ENCODE measurements at places on chromosomes 7 and 10.

- DNase-seq: no peak
Measured at GRCh38 chr7:66163186-66163610, 41.9 kb upstream of the TPST1 start.

DNA sequence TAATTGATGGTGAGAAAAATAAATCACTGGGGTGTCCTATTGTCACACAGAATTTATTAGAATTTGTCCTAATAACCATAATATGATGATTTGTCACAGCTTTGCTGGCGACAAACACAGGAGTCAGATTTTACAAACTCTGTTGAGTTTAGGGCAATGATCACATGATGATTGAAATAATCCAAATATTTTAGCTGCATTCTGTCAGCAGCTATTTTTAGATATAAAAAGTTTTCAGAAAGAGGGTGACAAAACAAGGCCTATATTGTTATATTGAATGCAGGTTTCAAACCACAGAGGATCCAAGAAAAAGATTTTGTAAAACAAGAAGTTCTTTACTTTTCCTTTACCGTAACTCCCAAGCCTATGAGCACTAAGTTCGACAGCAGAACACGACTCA is 178.8 kb downstream of the ADAM12 start:
- no peak for DNase-seq

- no peak for DNase-seq
Measured at GRCh38 chr10:84244651-84245270, at the start of gene RGR. TSS of gene RGR (plus strand) at chr10:84245053. CDS start at chr10:84245091, 38 bp downstream.

- no peak for DNase-seq
Measured at GRCh38 chr7:117364339-117365080, 41.7 kb upstream of the WNT2 start.

GRCh38 chr10:104639590-104640338 is 1.3 kb upstream of the SORCS3 start:
- no peak for DNase-seq

GRCh38 chr10:29970576-29970975 is 88.8 kb downstream of the JCAD start:
- no peak for DNase-seq

DNA sequence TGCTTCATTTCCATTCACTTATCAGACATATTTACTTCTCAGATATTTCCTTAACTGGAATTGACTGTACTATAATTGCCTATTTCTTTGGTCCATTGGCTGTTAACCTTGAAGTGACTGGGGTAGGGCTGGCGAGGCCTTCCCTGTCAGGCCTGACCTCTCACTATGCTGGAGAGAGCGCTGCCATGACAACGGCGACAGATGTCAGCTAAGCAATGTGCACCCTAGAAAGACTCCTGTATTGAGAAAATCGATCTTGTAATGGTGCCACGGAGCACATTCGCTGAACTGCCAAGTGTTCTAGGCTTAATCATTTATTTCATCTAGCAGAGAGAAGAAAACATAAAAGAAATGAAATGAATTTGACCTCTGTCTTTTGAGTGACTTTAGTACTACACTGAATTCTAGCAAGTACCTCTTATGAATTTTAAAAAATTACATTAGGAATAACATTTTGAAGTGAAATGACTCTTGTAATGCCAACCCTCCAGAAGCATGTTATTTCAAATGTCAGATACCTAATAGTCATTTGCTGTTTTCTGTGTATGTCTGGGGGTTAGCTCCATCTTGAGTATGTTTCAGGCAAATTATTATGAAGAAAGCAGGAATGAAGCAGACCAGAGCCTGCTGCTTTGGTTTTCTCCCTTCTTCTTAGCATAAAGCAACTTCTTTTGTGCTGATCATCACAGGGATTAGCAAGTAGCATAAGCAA is 148.0 kb downstream of the SNX10 start:
- no peak for DNase-seq

DNA sequence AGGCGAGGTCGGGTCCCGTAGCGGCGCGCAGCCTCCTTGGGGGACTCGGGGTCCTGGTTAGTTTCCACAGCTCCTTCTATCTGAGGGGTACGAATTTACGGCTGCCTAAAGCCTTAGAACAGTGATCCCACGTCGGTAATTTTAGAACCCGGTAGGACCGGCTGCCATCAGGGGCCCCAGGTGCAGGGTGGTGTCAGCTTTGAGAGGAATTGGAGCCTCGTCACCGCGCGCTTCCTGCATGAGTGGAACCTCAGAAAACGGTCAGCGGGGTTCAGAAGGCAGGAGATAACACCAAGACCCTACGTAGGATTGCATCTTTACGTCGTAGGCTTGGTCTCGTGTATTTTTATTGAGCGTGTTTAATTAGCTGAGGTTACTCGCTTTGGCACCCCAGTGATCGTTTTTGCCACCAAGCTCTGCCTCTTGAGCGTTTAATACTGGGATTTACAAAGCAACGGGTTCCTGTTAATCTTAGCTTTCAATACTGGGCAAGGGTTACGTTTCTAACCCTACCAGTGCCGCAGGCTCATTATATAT is 443 bp downstream of the RNF32 start:
- peak; percentile 66 for DNase-seq

GRCh38 chr7:132503415-132503814 is 72.9 kb downstream of the PLXNA4 start:
- DNase-seq: no peak

DNA sequence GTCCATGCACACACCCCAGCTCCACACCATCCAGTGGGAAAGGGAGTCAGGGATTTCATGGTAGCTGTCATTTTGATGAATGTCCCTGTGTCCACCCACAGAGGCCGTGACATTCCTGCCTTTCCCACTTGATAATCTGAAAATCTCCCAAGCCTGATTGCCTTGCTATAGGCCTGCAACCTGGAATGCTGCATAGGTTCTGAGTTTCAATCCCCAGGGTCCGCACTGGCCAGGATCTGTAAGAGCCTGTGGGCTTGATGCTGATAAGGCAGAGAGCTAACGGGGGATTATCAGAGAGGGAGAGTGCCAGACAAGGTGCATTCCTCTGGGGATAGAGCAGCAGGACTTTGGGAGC is 57.5 kb downstream of the RBM20 start:
- no peak for DNase-seq

DNA sequence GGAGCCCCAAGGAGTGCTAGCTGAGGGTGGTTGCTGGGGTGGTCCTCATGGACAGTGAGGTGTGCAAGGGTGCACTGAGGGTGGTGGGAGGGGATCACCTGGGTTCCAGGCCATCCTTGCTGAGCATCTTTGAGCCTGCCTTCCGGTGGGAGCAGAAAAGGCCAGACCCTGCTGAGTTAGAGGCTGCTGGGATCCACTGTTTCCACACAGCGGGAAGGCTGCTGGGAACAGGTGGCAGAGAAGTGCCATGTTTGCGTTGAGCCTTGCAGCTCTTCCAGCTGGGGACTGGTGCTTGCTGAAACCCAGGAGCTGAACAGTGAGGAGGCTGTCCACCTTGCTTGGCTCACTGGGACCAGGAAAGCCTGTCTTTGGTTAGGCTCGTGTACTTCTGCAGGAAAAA is 34.9 kb downstream of the PRF1 start:
- no peak for DNase-seq

- no peak for DNase-seq
Measured at GRCh38 chr7:135899458-135900064, 77.6 kb downstream of the MTPN start.

DNA sequence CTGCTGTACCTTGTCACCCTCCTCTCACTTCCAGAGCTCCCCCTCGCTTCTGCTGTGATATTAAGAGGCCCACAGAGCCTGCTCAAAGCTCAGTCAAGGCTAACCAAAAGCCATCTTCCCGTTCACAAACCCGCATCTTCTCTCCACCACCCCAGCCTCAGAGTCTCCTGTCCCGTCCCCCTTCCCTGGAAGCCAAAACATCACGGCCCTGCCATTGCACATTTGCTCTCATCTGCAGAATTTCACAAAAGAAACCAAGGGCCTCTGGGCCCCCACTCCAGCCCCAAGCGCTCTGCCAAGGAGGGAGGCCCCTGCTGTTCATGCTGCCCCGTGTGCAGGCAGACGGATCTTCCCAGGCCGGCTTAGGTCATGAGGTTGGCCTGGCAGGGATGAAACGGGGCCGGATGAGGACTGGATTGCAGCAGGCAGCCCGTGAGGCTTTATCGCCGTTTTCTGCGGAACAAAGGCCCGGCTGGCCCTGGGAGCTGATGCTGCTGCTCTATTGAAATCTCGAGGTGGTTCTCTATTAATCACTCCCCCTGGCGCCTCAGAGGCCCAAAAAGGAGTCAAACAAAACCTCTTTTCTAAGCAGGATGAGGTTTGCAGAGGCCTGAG is 31.6 kb upstream of the FOXK1 start:
- DNase-seq: no peak

DNA sequence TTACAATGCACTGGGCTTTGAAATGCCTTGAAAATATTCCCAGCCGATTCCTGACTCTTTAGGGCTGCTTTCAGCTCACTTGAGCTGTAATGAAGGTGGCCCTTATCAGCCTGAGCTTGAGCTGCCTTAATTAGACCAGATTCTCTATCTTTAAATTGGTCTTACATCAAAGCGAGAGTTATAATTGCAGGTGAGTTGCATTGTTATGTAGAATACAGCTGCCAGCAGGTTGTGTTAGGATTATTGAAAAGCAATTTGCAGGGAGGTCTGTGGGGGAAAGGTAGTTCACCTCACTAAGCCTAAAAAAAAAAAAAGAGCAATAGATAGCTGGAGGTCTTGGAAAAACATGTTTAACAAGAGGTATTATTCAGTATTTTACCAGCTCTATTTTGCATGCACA is 142.2 kb upstream of the HABP2 start:
- DNase-seq: no peak

DNA sequence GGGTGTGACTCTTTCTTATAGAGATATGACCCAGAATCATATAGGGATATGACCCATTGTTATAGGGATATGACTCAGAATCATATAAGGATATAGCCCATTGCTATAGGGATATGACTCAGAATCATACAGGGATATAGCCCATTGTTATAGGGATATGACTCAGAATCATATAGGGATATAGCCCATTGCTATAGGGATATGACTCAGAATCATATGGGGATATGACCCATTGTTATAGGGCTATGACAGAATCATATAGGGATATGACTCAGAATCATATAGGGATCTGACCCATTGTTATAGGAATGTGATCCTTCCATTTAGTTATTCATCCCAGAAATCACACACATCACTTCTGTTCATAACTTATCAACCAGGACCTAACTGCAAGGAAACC is 312.2 kb upstream of the ADARB2 start:
- no peak for DNase-seq

GRCh38 chr10:123573236-123574108 is 92.7 kb upstream of the GPR26 start:
- peak; percentile 27 for DNase-seq

GRCh38 chr7:73683788-73684693 is 644 bp downstream of the BUD23 start:
- no peak for DNase-seq

- no peak for DNase-seq
Measured at GRCh38 chr7:140911746-140912145, 13.0 kb downstream of the BRAF start.

DNA sequence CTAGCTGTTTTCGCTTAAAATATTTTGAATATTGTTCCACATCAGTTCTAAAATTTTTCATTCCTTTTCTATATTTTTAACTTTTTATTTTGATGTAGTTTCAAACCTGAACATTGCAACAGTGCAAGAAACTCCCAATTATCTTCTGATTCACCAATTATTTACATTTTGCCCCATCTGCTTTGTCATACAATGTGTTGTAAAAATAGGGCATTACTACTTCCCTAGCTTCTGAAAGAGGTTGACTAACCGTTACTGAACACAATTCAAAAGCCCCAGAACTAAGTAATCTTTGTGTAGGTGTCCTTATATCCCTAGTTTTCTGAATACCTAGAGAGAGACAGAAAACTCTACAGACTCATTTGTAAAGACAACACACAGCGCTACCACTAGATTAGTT is 86.7 kb downstream of the AVL9 start:
- DNase-seq: no peak

DNA sequence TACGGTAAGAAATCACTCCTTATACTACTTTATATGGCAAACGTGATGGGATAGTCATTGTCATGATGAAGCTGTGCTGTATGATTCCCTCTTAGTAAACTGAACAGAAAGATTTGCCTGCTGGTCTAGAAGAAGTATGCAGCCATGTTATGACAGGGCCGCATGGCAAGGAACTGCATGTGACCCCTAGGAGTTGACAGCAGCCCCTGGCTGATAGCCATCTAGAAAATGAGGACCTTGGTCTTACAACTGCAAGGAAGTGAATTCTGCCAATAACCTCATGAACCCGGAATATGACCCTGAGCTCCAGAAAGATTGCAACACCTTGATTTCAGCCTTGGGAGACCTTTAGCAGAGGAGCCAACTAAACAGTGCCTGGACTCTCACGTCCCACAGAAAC is 193.3 kb downstream of the SEMA3E start:
- no peak for DNase-seq

DNA sequence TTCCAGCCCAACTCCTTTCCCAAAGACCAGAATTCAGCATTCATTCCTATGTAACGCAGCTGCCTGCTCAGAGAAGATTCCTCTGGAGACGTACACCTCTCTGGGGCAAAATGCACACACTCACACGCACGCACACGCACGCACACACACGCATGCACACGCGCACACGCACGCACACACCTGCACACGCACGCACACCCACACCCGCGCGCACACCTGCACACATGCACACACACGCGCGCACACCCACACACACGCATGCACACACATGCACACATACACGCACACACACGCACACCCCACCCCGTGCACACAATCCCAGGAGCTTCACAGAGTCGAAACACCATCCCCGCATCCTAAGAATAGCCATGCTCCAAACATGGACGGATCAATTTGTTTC is 13.0 kb downstream of the MMD2 start:
- no peak for DNase-seq

- peak; percentile 45 for DNase-seq
Measured at GRCh38 chr7:150931199-150931869, 46.8 kb downstream of the KCNH2 start.

- DNase-seq: no peak
Measured at GRCh38 chr7:146424084-146424483, 307.5 kb downstream of the CNTNAP2 start.

DNA sequence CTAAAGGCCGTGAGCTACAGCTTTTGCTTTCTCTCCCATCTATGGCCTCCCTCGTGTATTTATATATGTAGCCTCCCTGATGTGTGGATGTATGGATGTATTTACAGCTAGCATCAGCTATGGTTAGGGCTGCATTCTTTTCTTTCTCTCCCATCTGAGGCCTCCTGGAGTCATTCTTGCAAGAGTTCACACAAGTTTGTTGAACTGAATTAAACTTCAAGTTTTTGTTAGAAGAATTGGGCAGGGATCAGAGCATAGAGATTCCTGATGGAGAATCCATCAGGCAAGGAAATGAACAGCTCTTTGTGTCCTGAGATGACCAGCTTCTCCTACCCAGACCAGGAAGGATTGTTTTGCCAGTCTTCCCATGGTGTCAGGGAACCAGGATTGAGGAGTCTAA is 60.3 kb downstream of the AHCYL2 start:
- no peak for DNase-seq

GRCh38 chr7:31133497-31133896 is 81.4 kb downstream of the ADCYAP1R1 start:
- DNase-seq: no peak
